ENCODE measurements at places on chromosomes 7 and 10.

GRCh38 chr10:34543716-34544115, 271.4 kb downstream of the PARD3 start:
- no peak for DNase-seq

GRCh38 chr10:89985446-89985845, 284.1 kb downstream of the KIF20B start:
- no peak for DNase-seq

GRCh38 chr10:93751832-93752231, 5.9 kb upstream of the LGI1 start:
- DNase-seq = no peak

- no peak for DNase-seq
These were observed 249.8 kb upstream of the PPP2R2D start for GRCh38 chr10:131650771-131651673.

DNA sequence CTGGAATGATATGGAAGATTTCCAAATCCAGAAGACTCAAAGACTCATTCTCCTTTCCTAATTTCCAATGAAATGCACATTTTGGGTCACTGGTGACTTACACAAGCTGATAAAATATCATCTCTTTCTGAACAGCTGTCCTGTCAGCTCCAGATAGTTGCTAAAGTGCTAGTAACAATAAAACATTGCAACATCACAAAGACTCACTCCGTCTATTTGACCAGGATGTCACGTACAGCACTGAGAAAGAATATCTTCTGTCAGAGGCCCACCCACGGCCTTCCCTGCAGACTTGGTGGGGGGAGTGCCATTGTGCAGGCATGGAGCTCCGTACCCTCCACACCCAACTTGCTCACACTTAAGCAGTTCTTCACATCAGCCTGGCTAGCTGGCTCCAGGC, 78.9 kb upstream of the EGR2 start:
- no peak for DNase-seq

- DNase-seq = no peak
These were observed 1.0 kb downstream of the GRM8 start for GRCh38 chr7:127251465-127252376.

DNA sequence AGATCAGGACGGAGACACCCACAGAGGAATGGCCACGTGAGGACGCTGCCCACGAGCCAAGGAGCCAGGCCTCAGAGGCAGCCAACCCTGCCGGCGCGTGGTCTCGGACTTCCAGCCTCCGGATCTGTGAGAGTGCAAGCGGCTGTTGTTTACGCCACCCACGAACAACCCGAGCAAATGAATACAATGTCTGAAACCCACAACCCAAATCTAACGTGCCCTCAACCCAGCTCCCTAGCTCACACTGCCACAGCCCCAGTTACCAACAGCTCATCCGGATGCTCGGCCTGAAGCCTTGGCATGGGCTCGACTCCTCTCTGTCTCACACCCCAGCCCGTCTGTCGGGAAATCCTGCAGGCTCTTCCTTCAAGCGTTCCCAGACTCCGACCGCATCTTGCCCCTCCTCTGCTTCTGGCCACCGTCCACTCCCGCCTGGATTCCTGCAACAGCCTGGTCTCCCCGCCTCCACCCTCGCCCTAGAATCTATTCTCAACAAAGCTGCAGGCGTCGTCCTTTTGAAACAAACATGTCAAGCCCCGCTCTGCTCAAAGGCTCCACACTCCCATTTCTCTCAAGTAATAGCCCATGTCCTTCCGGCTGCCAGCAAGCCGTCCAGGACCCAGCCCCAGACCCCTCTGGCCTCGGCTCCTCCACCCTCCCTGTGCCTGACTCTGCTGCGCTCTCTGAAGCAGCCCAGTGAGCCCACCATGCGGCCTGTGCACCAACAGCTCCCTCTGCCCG, 35.3 kb downstream of the STK32C start:
- DNase-seq = no peak

DNA sequence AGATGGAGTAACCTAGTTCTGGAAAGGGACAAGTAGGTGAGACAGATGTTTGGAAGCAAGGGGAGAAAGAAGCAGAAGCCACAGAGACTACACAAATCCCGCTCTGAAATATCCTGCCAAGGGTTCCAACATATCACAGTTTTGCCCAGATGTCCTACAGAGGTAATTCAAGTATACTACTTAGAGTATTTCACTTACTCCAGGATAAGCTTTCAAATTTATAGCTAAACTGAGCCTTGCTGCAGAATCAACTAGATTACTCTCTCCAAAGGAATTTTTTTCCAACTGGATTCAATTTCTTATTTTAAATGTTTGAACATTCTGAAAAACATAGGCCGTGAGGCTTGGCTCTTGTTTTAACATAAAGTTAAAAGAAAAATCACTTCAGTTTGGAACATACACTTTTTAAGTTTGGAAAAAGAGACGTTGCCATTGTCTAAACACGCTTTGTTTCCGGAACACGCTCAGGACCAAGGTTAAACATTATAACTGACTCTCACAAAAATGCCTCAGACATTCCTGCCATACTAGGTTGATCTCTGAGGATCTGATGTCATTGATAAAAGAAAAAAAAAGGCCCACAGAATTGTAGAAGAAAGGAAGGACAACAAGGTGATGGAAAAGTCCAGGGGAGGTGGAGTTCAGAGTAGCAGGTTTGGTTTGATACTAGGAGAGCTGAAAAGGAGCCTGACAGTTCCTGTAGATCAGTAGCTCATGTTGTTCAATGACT, 74.8 kb downstream of the FAM185A start:
- no peak for DNase-seq

GRCh38 chr7:5041047-5041446, 4.6 kb upstream of the RBAK start:
- no peak for DNase-seq

GRCh38 chr7:4020086-4020485, 662.0 kb upstream of the FOXK1 start:
- no peak for DNase-seq

- DNase-seq = no peak
These were observed 522.5 kb upstream of the LRRN3 start for GRCh38 chr7:110568388-110568787.

DNA sequence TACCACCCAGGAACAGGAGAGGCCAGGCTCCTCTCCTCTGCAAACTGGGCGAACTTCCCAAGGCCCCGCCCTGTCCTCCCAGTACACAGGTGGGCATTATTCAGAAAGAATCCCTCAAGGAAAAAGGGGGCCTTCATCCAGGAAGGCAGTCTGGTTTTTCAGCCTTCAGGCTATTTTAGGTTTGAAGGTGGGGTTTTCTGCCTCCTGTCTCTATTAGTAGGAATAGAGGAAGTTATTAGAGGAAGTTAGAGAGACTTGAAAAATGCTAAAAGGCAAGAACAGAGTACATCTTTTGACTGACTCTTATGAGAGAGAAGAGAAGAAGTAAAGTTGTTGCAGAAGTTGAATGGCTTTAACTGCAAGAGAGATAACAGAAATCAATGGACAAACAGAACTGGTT, 250.9 kb upstream of the SORCS1 start:
- no peak for DNase-seq

DNA sequence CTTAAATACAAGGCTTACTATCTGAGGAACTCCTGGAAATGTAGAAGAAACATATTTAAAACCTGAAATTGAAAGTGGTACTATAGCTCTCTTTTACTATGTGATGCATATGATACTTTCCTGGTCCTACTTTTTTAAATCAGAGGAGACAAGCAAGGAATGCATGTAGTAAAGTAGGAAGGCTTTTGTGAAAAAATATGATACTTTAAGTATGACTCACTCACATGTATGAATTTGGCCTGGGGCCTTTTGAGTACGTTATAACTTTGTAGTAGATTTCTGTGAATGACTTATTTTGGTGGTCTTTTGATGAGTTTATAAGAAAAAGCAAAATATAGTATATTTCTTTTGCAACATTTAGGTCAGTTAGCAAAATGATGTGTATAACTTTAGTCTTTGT, 53.8 kb downstream of the TAX1BP1 start:
- DNase-seq = no peak

Measured in stimulated activated CD8-positive, alpha-beta memory T cell treated with anti-CD3 and anti-CD28 coated beads, Interleukin-15, amount 100 ng/mL, for 24 hours (primary cell).